Inflammatory macrophage treated with lipopolysaccharide for 4 hours (primary cell): ENCODE measurements at places on chromosomes 5 and 9.

DNA sequence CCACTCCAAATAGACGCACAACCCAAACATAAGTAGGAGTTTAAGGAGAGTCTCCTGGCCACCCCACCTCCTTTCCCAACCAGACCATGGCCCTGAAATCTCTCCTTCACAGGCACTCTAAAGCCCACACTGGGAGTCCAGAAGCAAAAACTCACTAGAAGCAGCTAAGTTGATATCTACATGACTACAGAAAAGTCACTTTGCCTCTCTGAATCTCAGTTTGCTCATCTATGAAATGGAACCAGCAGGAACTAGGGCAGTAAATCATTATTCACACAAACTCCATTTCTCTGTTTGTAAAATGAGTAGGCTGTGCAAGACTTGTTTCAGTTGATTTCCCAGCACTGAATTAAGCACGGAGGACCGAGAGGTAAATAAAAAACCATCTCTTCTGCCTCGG, 4.1 kb upstream of the WWC1 start:
- no peak for DNase-seq

DNA sequence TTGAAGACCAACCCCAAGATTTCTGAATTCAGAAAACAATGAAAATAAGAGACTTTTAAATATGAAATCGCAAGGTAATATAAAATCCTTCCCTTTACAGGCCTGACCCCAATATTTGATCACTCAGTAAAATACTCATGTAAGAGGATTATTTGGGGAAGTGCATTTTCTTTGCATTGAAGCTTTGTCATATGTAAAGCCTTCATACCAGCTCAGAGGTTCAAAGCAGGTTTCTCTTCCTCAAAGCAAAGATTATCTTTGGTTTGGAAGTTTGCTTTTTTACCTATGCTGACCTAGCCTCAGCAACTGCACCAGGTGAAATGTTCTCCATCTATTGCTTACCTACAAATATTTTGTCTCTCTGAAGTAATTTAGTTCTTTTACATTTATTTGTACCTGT, 106.5 kb upstream of the PARP8 start:
- peak; percentile 16 for DNase-seq

GRCh38 chr9:121278477-121279261, 10.7 kb downstream of the GSN start:
- DNase-seq = peak; percentile 58

GRCh38 chr9:136962163-136962562, 10.1 kb downstream of the LCN12 start:
- no peak for DNase-seq

DNA sequence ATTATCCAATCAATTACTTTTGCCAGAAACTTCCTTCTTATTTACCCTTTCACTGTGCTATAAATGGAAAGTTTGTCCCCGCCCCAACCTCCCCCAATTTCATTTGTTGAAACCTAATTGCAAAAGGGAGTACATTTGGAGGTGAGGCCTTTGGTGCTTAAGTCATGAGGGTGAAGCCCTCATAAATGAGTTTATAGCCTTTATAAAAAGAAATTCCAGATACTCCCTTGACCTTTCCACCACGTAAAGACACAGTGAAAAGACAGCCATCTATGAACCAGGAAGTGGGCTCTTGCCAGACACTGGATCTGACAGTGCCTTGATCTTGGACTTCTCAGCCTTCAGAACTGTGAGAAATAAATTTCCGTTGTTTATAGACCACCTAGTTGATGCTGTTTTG, 82.3 kb downstream of the NUDT12 start:
- no peak for DNase-seq

DNA sequence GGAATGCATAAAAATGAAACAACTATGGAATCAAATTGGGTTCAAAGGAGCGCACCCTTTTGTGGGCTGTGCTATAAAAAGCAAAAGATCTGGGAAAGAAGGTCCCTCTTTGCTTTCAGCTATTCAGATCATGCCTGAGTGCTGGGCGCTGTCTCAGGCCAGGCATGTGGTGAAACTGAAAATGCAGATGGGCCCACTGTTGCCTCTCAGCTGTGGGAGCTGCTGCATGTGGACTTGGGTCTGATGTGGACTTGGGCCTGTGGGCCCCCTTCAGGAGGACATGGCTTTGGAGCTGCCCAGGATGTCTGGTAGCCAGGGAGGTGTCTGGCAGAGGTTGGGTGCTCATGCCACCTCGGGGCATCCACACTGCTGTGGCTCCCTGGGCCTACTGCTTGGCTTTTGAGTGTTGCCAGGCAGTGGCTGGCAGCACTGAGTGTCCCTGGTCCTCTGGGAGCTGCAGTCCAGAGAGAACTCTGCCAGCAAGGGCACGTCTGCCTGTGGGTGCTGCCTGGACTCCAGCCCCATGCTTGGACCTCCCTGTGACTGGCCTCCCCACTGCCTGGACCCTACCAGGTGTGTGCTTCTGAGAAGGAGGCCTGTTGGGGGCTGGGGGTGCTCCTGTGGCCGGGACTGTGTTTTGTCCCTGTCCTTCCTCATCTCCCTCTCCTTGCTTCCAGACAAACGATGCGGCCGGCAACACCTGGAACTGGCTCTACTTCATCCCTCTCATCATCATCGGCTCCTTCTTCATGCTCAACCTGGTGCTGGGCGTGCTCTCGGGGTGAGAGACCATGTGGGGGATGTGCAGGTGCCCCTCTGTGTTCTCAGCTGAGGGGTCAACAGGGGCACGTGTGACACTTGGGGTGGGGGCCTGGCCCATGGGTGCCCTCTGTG, 74.3 kb downstream of the CACNA1B start:
- no peak for DNase-seq

DNA sequence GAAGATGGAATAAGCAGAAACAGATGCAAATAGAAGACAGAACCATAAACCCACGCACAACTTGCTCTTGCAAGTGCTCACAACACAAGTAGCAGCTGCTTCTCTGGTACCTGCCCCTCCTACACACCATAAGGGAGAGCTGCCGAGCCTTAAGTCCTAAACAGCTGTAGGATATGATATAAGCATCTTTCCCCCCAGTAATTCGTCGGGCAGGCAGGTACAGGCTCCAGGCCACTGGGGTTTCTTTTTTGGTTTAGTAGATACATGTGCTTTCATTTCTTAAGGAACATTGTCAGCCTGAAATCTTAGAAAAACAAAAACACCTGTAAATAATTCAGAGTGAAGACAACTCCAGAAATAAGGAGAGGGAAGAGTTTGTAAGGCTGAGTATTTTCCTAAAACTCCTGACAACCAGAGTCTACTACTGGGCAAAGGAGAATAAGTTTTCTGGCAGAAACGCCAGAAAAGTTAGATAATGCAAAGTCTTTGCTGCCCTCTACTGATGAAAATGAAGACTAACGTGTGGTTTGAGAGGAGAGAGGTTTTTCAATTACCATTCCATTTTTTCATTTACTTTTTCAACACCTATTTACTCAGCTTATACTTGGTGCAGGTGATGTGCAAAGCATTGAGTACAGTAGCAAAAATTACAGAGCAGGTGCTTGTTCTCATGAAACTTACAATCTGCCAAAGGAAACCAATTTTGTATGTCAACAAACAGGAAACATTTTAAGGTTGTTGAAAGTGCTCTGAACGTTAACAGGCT, 20.1 kb upstream of the TCERG1 start:
- peak; percentile 40 for DNase-seq

- DNase-seq = no peak
Measured at GRCh38 chr5:63043792-63044191, 465.2 kb downstream of the LRRC70 start.

DNA sequence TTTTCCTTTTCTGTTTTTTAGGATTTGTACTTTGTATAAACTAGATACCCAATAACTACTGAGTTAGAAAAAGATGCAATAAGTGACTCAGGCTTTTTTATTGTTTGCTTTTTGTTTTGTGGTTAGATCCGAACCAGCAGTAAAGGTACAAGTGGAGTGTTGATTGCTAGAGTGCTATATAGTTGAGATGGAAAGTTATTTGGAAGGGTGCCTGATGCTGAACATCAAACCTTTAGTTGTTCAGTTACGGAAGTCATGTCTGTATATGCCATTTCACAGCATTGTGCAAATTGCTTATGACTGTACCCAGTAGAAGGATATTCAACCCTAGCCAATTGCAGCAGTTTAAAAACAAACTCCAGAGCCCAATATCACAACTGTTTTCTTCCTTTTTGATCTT, 285.1 kb downstream of the MAT2B start:
- no peak for DNase-seq

GRCh38 chr9:130111786-130112537, 58.3 kb downstream of the GPR107 start:
- no peak for DNase-seq

DNA sequence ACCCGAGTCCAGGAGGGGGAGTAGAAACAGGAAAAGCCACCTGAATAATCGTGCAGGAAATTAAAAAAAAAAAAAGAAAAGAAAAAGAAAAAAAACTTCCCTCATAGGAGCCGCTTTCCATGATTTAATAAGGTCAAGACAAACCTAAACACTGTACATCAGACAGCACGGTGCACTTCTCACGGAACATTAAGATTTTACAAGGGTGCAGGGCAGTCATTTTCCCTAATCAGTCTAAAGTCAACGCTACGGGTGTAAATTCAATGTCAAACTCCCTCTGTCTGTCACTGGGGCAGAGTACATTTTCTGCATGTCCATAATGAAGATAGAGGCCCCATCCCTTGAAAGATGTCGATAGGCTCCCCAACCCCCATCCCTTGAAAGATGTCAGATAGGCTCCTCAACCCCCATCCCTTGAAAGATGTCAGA, 139.7 kb downstream of the TSSK1B start:
- no peak for DNase-seq

GRCh38 chr9:77589046-77589795, 58.9 kb downstream of the GNA14 start:
- DNase-seq = no peak

DNA sequence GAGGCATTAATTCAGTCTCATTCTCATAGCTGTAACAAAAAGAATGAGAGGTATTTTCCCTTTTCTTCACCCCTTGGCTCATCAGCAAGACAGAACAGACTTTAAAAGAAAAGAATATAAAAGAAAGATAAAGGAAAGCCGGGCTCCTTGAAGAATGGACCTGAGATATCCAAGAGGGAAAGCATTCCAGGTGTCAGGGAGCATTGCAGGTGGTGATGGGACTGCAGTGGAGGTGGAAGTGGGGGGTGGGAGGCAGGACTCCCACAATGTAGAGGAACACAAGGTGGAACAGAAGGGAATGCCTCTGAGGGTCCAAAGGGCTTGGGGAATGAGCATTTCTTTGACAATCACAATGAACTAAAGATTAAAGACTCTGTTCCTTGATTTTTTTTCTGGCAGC, 10.7 kb upstream of the PUM3 start:
- DNase-seq = no peak

- DNase-seq = no peak
Measured at GRCh38 chr9:92098638-92099037, 16.6 kb downstream of the SPTLC1 start.

- peak; percentile 66 for DNase-seq
Measured at GRCh38 chr9:79572608-79573411, 1.0 kb downstream of the TLE4 start.

GRCh38 chr5:165714598-165714997, 2209.2 kb downstream of the MAT2B start:
- DNase-seq = no peak

DNA sequence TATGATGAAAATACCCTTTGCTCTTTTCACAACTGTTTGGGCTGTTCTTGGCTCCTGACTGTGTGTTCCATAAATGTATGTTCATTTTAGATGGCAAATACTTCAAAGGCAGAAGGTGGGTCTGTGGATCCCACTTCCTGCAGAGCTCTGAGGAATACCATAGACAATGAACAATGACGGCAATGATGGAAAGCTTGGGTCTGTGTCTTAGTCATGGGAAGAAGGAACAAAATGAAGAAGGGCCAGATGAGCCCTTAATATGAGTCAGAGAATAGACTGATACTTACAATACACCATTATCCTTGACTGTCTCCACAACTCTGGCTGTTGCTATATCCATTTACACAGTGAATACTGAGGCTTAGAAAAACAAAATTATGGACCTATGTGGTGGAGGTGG, 126.0 kb downstream of the SLIT3 start:
- no peak for DNase-seq

DNA sequence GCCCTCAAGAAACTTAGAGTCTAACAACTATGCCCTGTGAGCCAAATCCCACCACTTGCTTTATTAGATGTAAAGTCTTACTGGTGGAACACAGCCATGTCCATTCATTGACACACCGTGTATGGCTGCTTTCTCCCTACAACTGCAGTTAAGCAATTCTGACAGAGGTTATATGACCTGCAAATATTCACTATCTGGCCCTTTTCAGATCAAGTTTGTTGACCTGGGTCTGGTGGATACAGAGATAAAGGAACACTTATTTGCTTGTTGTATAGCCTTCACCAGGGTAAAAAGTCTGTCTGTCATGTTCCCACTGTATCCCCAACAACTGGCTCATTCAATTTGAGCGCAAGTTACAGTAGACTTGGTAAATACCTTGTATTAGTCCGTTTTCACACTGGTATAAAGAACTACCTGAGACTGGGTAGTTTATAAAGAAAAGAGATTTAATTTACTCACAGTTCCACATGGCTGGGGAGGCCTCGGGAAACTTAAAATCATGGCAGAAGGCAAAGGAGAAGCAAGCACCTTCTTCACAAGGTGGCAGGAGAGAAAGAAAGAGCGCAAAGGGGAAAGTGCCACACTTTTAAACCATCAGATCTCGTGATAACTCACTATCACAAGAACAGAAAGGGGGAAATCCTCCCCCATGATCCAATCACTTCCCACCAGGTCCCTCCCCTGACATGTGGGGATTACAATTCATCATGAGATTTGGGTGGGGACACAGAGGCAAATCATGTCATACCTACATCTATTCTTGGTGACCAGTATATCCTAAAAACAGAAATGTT, 27.9 kb downstream of the DEPDC1B start:
- DNase-seq = peak; percentile 5

GRCh38 chr9:26566141-26566540, 326.5 kb downstream of the CAAP1 start:
- no peak for DNase-seq
